ENCODE measurements at places on chromosomes 12 and 14.

DNA sequence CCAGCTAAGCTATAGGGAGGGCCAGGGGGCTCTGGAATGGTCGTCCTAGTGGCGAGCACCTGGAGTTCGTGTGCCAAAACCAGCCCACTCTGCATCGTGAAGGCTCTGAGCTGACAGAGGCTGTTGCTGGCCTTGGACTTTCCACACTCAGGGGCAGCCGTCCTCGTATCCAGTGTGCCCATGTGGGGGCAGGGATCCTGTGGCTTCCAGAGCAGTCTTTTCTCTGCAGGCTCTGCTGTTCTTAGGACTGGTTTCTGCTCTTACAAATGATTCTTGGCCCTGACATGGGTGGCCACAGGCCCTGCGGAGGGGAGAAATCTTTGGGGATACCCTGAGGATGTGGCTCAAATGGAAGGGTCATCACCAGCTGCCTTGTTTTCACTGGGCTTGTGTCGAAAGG, 177.4 kb upstream of the FKBP4 start:
- no peak for DNase-seq

GRCh38 chr14:105492971-105493871, 2.2 kb downstream of the TEDC1 start:
- DNase-seq, result no peak

DNA sequence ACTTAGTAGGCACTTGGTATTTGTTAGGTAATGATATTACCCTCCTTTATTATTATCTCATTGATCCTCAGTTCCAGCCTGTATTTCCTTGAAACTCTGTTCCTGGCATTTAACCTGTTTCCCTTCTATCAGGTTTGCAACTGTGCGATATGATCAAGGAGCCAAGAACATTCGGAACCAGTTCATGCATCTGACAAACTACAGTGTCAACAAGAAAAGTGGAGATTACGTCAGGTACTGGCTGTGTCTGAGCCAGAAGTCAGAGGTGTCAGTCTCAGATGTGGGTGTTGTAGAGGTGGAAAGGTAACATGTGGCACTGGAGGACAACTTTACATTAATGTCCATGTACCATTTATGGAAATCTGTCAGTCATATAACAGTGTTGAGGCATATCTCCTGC, 56.7 kb downstream of the TTLL5 start:
- no peak for DNase-seq

DNA sequence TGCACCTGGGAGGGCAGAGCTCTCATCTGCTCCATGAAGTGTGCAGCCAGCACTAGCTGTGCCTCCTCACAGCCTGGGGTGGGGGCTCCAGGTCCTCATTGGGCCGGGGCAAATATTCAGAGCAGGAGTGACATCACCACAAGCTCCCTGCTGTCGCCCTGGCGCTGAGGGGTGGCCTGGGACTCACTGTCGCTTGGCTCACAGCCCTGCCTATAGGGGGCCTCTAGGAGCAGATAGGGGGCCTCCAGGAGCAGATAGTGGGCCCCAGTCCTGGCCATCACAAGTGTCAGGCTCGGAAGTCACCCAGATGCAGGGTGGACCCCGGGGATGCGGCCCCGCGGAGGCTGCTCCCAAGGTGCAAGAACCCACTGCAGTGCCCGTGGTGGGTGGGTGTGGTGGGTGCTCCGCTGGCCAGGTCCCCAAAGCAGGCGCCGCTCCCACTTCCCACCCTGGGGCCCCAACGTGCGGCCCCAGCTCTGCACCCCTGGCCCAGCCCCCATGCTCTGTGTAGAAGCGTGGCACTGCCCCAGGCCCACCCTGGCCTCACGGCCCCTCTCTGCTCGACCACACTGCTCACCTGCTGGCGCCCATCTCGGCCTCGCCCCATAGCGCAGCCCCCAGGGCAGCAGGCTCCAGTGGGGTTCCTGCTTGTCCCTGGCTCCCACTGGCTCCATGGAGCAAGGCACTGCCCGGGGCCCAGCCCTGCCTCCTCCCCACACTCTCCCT, 18.0 kb downstream of the SYNJ2BP start:
- no peak for DNase-seq

- peak; percentile 79 for DNase-seq
Measured at GRCh38 chr14:91835920-91836843, 31.2 kb downstream of the TC2N start.

- no peak for DNase-seq
Measured at GRCh38 chr14:79426103-79426755, 785.1 kb downstream of the DIO2 start.

GRCh38 chr14:106200541-106201315, 674.3 kb downstream of the TMEM121 start:
- no peak for DNase-seq

DNA sequence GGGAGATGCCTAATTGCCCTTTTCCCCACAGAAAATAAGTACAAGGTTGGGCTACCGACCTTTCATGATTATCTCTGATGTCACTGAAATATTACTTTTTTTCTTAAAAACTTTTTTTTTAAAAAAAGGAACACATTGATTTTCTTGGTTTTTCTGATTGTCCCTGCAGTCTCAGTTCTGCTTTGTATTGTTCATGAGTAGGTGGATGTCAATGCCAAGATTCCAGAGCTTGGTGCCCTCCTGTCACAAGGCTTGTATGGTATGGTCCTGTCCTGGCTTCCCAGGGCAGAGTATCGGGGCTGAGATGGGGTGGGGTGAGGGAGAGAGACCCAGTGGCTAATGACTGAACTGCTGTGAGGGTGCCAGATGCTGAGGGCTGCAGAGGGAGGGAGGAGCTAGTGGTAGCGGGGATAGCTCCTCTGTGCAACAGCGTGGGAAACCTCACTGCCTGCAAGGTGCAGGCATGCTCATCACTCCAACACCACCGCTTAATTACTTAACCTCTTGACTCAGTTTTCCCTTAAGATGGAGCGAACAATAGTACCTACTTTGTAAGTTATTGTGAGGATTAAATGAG, 4.4 kb upstream of the CTDSP2 start:
- no peak for DNase-seq

- DNase-seq, result no peak
Measured at GRCh38 chr12:69102856-69103255, 136.5 kb upstream of the CPSF6 start.

- DNase-seq, result peak; percentile 24
Measured at GRCh38 chr14:97380539-97380941, 583.4 kb downstream of the VRK1 start.

DNA sequence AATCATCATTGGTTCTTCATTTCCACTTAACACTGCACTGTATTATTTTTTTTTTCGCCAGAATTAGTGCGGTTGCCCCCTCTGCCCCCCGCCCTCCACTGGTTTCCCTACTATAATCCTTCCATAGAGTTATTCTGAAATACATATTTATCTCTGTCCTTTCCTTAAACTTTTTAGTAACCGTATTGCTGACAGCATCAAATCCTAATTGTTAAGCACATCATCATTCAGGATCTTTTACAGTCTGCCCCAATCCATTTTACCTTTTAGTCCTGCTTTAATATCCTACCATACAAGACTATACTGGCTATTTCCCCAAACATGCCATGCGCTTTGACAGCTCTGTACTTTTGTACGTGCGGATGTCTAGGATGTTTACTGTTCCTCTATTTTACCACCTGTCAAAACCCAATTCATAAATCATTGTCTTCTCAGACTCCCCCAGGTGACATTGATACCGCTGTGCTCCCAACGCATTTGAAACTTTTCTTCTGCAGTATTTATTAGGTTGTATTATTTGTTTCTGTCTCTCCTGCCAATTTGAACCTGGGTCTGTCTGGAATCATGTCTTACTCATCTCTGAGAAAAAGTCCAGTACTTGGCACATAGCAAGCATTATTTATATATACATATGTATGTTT, 1.0 kb downstream of the FGFR1OP2 start:
- no peak for DNase-seq
